Right atrium auricular region (tissue), 2 donors: ENCODE measurements at places on chromosomes 16 and 17. TPM values are rescaled to one million over a fixed set of nuclear protein-coding genes. Genes with fewer than 3 reads are reported as not detected.

Gene PRPSAP1
- total RNA-seq = 34.0 TPM

Gene NPB
- not detected for total RNA-seq

Gene GCSH
- 12.3 TPM for total RNA-seq

Gene UNC119
- total RNA-seq = 19.6 TPM

Gene HYDIN
- 1.2 TPM for total RNA-seq

Gene FBXL20
- 7.6 TPM for total RNA-seq

Gene SMIM36
- not detected for total RNA-seq

Gene SIRT7
- total RNA-seq = 2.8 TPM

Gene CAVIN1
- 202 TPM for total RNA-seq

Gene TBC1D26
- not detected for total RNA-seq

Gene PNMT
- 26.2 TPM for total RNA-seq

Gene CDC42EP4
- 56.0 TPM for total RNA-seq

Gene ANKFN1
- total RNA-seq = 0.67 TPM

Gene NETO2
- total RNA-seq = 0.93 TPM
